Activated T-cell treated with anti-CD3 and anti-CD28 coated beads for 4 hours (primary cell): ENCODE measurements at places on chromosomes 5 and 9.

GRCh38 chr5:38433160-38433861 lies 123.1 kb downstream of the LIFR start:
- DNase-seq, result no peak

GRCh38 chr5:79107020-79107796 lies 4.4 kb upstream of the BHMT start:
- DNase-seq, result no peak

- DNase-seq, result no peak
Measured at GRCh38 chr5:169736653-169737052, 99.6 kb downstream of the DOCK2 start.

DNA sequence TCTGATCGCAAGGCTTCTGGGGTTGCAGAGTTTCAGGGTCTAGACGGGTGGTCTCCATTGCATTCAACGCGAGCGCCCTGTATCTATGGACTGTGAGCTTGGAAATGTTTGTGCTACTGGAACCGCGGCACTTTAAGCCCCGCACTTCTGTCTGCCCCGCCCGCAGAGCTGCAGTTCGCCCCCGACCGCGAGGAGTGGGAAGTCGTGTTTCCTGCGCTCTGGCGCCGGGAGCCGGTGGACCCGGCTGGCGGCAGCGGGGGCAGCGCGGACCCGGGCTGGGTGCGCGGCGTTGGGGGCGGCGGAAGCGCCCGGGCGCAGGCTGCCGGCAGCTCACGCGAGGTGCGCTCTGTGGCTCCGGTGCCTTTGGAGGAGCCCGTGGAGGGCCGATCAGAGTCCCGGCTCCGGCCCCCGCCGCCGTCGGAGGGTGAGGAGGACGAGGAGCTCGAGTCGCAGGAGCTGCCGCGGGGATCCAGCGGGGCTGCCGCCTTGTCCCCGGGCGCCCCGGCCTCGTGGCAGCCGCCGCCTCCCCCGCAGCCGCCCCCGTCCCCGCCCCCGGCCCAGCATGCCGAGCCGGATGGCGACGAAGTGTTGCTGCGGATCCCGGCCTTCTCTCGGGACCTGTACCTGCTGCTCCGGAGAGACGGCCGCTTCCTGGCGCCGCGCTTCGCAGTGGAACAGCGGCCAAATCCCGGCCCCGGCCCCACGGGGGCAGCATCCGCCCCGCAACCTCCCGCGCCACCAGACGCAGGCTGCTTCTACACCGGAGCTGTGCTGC lies 1.0 kb downstream of the ADAMTS19 start:
- DNase-seq, result no peak

DNA sequence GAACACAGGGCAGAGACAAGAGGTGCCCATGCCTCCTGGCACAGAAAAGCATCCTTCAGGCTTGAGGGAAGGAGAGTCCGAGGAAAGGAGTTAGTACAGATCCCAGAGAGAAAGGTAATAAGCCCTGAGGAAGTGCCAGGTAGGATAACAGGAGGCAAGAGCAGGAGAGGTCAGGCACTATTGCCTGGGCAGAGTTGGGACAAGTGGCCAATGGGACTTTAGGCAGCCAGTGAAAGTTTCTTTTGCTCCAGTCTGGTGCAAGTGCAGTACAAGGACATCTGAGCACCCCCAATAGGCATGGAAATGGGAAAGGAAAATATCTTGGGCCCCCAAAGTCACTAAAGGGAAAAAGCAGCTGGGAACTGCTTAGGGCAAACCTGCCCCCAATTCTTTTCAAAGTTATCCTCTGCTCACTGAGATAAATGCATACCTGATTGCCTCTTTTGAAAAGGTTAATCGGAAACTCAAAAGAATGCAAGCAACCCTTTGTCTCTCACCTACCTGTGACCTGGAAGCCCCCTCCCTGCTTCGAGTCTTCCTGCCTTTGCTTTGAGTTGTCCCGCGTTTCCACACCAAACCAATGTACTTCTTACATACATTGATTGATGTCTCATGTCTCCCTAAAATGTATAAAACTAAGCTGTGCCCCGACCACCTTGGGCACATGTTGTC lies 46.5 kb downstream of the ELOVL7 start:
- DNase-seq, result no peak

- no peak for DNase-seq
Measured at GRCh38 chr9:89798547-89799120, 193.8 kb downstream of the GADD45G start.
